M059J (cell line): ENCODE measurements at places on chromosomes 3 and 15. TPM values are rescaled to one million over a fixed set of nuclear protein-coding genes. Genes with fewer than 3 reads are reported as not detected.

- DNase-seq: peak; percentile 3
Measured at GRCh38 chr15:23648920-23649515, 1.4 kb upstream of the MAGEL2 start.

DNA sequence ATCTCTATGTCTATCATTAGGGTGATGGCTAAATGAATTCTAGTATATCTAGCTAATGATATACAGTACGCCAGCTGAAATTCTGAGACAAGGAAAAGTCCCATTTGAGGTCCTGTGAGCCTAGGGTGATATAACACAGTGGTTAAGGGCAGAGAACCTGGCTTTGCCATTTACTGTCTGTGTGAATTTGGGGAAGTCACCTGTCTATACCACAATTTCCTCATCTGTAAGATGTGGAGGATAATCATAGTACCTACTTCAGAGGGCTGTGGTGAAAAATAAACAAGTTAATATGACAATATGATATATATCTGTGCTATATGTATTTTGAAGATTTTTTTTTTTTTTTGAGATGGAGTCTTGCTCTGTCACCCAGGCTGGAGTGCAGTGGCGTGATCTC, 9.8 kb upstream of the ANKDD1A start:
- DNase-seq: no peak

DNA sequence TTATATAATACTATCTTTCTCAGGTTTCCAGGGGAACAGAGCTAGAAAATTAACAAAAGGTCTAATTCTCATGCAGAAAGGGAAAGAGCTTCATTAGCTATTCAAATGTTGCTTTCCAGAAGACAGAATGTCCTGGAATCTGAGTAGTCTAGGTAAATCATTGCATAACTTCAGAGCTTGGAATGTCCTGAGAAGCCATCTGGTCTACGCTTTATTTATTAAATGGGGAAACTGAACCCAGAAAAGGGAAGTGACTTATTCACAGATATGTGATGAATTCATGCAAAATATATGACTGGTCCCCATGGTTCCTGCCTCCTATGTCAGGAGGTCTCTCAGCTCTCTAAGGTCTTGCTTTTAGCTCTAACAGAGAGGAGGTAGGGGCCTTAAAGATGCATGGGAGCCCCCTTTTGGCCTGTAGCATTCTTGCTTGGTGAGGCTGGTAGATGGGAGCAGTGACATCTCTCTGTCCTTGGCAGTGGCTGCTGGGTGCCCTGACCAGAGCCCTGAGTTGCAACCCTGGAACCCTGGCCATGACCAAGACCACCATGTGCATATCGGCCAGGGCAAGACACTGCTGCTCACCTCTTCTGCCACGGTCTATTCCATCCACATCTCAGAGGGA, 99.2 kb downstream of the CEMIP start:
- no peak for DNase-seq

- peak; percentile 58 for DNase-seq
Measured at GRCh38 chr3:49377483-49377882, 19.3 kb upstream of the GPX1 start.

GRCh38 chr3:69821133-69821532, 81.9 kb downstream of the MITF start:
- no peak for DNase-seq

RBPMS2 gene
- 0.91 TPM in 1 of 2 replicates, not detected in the other for total RNA-seq

DNA sequence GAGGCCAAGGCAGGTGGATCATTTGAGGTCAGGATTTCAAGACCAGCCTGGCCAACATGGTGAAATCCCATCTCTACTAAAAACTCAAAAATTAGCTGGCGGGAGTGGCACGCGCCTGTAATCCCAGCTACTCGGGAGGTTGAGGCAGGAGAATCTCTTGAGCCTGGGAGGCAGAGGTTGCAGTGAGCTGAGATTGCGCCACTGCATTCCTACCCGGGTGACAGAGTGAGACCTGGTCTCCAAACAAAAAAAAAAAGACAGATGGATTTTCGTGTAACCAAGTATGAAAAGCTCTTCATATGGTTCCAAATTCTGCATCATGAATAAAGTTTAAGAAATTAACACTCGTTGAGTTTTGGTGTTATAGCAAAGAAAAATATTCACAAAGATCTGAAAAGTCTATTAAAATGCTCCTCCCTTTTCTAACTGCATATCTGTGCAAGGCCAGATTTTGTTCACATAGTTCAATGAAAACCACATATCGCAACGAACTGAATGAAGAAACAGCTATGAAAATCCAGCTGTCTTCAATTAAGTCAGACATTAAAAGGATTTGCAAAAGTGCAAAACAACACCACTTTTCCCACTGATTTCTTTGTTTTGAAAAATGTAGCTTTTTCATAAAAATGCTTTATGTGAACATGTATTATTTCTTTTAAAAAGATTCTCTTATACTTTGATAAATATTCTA, 23.8 kb upstream of the FBLN2 start:
- DNase-seq: no peak

GRCh38 chr3:63980830-63981498, 42.3 kb downstream of the PSMD6 start:
- no peak for DNase-seq

MKRN3 gene
- 9.3 and 13.7 TPM in 2 replicates for total RNA-seq

- DNase-seq: no peak
Measured at GRCh38 chr15:42628761-42629160, 53.4 kb downstream of the STARD9 start.

IL16 gene
- not detected in 2 replicates for total RNA-seq

- DNase-seq: no peak
Measured at GRCh38 chr3:74066456-74066855, 441.7 kb upstream of the PDZRN3 start.

- peak; percentile 97 for DNase-seq
Measured at GRCh38 chr3:15982667-15983196, 185.0 kb upstream of the ANKRD28 start.
